Posterior vena cava (tissue), 2 donors: ENCODE measurements at places on chromosomes 5 and 9. TPM values are rescaled to one million over a fixed set of nuclear protein-coding genes. Genes with fewer than 3 reads are reported as not detected.

CTNND2 gene
- 0.46 TPM for total RNA-seq

FAM221B gene
- not detected for total RNA-seq

LCP2 gene
- total RNA-seq: 25.0 TPM

INSL6 gene
- total RNA-seq: not detected

DNA sequence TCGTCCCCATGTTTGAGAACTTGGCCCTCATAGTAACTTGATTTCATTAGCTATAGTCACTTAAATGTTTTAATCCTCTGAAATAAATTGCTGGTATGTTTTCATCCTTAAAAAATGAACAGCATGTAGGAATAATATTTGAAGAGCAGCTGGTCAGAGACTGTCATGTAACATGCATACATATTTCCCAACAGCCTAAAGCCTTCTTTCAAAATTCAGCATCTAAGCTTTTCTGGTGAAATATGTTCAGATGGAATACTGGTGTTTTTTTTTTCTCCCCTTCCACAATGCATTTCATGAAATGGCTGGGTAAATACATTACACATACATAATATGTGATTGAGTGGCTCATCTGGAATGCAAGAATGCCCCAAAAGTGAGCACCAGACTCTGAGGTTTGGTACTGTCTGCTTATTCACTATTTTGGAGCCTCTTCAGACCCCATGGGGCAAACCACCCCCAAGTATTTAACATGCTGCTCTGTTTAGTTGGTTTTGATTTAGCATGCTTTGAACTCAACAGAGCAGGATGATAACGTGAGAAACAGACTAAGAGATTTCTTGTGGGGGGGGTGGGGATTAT, 94.0 kb downstream of the SMARCA2 start:
- DNase-seq: no peak

DNA sequence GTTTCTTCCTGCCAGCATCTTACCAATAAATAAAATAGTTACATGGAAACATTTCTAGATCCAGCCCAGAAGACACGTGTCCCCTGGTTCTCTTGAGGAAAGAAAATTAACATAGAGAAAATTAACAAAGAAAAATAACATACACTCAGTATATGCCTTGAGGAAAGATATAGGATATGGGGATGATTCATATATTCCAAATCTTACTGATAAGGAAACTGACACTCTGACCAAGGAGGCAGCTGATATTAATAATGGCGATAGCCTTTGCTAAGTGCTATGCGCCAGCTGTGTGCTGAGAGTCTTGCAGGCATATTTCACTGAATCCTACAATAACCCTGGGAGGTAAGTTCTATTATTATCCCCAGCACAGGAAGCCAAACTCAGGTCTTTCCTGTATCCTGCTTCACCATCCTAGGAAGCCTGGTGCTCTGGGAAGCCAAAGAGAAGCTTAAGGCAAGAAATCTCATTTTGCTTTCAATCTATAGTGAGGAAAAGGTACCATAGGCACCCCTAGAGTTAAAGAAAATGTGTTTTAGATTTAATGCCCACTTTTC, 302.7 kb upstream of the NREP start:
- no peak for DNase-seq

DNA sequence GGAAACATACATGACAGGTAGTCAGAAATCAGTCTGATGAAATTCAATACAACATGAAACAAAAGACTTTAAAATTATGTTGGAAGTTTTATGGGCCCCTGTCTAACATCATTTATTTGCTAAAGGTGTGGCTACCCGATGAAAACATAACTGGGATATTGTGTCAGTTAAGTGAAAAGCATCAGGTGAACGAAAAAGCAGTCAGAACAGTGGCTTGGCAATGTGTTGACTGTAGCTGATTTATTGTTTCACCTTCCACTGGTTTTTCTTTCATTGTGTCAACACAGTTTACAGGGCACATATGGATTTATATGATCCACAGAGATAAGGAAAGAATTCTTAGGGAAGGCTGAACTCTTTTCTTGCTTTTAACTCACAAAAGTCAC, 429.6 kb upstream of the ZNF608 start:
- no peak for DNase-seq

DNA sequence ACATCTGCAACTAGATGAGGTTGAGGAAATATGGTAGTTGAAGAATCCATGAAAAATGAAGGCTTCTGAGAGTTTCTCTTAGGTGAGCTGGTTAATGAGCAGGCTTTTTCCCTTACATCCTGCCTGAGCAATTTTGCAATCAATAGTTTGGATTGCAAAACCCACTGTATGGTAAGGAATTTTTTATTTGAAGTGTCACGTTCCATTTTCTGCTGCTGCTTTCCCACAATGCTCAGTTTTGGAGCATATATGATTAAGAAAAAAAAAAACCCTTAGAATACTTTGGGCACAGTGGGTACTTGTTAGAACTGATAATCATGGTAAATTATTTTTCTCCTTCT, 144.2 kb downstream of the PCSK1 start:
- no peak for DNase-seq

- no peak for DNase-seq
Observed at GRCh38 chr5:105158526-105158925, 1595.9 kb upstream of the NUDT12 start.

GRCh38 chr9:126327006-126327713, 531 bp downstream of the MVB12B start:
- no peak for DNase-seq

DNA sequence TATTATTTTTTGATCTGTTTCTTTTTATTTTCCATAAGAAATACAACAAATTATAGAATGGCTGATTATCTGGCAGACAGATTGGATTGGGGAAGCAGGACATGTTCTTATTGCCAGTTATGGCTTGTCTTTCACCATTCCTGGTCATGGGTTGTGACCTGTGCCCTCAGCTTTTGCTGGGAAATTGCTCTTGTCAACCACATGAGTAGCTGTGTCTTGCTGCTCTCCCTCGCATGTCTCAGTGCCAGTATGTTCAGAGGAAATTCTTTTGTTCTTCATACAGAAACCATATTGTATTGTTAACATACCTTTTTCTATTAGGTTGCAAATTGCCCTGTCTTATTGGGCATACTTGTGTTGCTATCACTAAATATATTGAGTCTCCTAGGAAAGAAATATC, 344.1 kb downstream of the OSTF1 start:
- no peak for DNase-seq

DNA sequence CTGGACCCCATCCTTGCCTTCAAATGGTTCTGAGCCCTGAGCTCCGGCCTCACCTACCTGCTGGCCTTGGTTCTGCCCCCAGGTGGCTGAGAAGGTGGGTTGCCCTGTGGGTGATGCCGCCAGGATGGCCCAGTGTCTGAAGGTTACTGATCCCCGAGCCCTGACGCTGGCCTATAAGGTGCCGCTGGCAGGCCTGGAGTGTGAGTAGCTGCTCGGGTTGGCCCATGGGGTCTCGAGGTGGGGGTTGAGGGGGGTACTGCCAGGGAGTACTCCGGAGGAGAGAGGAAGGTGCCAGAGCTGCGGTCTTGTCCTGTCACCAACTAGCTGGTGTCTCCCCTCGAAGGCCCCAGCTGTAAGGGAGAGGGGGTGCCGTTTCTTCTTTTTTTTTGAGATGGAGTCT, 5.2 kb downstream of the CEL start:
- no peak for DNase-seq

DNA sequence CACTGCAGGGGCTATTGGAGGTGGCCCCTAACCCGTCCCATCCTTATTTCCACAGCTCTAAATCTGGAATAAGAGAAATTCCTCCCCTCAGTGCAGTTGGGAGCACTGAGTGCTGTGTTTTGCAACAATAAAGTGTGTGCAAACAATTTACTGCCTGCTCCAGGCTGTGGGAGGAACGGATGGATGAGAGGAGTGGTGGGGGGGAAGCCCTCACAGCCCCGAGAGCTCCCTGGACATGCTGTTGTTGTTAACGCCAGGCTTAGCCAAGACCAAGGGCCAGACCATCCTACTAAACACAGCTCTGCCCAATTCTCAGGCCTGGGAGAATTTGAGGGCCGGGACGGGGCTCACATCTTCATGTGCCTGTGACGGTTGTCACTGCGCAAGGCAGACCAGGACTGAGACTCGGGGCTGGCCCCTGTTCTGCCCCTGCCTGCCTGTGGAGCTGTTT, 200.2 kb downstream of the DAB2IP start:
- DNase-seq: no peak

DNA sequence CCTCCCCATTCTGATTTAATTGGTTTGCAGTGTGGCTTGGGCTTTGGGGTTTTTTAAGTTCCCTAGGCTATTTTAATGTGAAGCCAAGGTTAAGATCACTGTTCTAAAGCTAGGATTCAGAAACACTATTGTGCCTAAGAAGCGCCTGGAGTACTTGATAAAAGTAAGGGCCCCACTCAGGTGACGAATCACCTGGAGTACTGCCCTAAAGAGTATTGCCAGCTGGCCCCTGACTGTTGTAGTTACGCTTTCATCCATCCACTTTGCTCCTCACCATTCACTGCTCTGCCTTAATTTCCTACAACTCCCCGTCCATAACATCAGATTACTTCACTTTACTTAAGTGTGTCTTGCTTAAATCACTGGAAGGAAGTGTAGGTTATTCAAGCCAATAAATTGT, 119.3 kb downstream of the CD180 start:
- no peak for DNase-seq

GRCh38 chr5:50564079-50564478, 102.4 kb upstream of the PARP8 start:
- DNase-seq: no peak

- no peak for DNase-seq
Observed at GRCh38 chr5:6814816-6815215, 101.6 kb downstream of the TENT4A start.

DNA sequence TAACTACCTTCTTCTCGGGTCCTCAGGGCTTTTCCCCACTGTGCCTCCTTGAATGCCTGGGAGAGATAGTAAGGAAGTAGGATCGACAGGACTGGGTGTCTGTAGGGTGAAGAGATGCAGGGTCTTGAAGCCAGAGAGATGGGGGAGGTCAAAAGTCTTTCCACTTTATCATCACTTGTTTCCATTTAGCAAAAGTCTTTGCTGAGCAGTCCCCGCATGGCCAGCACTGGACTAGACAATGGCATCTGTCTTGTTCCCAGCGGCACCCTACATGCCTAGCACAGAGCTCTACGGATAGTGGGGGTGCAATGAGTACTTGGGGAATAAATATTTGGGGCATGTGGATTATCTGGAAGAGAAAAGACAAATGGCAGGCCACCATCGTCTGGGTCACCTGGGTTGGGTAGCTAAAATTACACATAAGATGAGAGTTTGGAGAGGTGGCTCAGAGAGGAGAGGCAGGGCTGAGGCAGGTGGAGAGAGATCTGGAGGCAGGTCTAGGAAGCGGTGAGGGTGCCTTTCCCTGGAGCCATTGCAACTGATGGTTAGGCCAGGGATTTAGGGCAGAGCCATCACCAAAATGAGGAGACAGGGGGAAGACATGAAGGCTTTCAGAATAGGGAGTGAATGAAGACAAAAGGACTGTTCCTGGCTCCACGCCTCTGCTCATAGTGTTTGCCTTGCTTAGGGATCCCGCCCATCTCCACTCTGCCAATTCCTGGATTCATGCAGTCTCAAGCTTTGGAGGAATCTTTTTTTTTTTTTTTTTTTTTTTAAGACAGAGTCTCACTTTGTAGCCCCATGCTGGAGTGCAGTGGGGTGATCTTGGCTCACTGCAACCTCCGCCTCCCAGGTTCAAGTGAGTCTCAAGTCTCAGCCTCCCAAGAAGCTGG, 250.8 kb upstream of the KLF4 start:
- no peak for DNase-seq

GRCh38 chr5:1222147-1222546, 3.0 kb upstream of the SLC6A18 start:
- DNase-seq: no peak

GRCh38 chr9:114433720-114434255, 46.0 kb upstream of the AKNA start:
- DNase-seq: no peak

DNA sequence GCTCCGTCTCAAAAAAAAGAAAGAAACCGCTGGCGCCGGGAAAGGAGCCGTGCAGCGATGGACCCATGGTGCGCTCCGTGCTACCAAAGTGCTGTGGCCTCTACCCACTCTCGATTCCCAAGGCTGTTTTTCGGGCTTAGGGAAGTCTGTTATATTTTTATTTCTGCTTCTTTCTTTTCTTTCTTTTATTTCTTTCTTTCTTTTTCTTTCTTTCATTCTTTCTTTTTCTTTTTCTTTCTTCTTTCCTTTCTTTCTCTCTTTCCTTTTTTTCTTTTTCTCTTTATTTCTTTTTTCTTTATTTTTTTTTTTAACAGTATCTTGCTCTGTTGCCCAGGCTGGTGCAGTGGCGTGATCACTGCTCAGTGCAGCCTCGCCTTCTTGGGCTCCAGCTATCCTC, 87.5 kb downstream of the ANXA2R start:
- no peak for DNase-seq

DNA sequence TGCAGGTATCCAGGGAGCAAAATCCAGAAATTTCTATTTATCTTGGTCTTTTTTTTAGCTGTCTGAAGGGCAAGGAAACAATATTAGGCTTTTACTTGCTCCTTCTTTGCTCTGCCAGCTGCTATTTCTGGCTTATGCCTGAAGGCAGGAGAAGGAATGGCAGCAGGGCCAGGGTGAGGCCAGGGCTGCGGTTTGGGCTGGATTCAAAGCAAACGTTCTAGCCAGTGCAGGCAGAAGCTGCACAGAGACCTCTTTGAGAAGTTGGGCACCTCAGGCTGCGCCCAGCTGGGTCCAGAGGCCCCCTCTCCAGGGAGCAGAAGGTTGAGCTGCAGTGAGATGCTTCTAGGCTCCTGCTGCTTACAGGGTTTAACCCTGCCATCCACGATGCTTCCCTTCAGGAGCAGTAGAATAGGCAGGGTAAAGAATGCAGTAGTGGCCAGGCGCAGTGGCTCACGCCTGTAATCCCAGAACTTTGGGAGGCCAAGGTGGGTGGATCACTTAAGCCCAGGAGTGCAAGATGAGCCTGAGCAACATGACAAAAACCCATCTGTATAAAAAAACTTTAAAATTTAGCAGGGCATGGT, 201.2 kb downstream of the ADCY2 start:
- no peak for DNase-seq

DNA sequence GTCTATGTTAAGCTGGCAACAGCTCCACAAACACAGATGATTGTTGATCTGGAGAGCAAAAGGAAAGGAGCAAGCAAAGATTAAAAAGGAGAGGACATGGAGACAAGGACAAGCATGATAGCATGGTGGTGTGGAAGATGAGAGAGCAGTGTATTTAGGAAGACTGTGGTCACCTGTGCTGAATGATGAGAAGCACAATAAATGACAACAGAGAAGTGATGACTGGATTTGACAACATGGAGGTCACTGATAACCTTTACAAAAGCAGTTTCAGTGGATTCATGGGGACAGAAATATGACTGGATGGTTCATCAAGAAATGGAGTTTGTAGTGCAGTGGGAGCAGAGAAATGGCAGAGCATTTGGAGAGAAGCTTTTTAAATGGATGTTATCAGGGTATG, 20.2 kb downstream of the TTC33 start:
- no peak for DNase-seq

DNA sequence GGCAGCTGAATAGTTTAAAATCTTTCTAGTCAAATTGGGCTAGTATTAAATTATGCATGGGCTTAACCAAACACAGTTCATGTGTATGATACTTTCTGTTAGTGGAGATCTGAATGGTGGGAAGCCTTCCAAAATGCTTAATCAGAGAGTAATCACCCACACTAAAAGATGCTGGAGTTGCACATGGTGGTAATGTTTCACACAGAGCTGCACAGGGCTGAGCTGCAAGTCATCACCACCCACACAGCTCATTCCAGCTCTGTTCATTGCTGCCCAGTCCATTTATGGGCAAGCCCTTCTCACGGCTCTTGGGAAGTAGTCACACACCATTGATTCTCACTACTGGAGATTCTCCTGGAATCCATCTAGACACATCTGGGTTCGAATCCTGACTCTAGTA, 351.5 kb upstream of the KCNN2 start:
- DNase-seq: no peak
